ENCODE measurements at places on chromosomes 4 and X.

DNA sequence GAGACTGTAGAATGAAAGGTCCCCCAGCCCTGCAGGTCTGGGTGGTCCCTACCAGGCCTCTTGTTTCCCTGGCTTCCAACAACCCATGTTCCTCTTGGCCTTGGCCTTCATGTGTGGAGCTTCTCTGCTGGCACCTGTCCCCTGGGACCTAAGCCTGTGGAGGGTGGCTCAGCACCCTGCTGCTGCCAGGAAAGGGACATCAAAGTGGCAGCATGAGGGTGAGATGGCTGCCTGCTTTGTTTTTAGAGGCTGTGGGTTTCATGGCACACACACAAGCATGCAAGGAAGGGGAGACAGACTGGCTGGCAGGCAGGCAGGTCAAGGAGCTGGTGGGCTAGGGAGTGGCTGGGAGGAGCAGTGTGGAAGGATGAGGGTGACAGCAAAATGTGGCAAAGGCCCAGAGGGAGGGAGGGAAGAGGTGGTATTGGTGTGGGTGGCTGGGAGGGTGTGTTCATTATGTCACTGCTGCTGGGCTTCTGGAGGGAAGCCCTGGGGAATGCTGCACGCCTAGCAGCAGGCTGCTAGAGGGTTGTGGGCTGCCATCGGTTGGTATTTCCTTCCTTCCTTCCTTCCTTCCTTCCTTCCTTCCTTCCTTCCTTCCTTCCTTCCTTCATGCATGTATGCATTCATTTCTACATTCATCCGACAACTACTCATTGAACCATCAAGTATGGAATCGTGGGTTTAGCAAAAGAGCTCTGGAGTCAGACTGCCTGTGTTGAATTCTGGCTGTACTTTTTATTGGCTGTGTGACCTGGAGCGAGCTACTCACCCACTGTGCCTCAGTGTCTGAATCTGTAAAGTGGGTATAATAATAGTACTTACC lies 128.7 kb upstream of the PJA1 start:
- no peak for DNase-seq

- no peak for DNase-seq
These were observed 235.1 kb downstream of the PPARGC1A start for GRCh38 chr4:23654791-23655190.

DNA sequence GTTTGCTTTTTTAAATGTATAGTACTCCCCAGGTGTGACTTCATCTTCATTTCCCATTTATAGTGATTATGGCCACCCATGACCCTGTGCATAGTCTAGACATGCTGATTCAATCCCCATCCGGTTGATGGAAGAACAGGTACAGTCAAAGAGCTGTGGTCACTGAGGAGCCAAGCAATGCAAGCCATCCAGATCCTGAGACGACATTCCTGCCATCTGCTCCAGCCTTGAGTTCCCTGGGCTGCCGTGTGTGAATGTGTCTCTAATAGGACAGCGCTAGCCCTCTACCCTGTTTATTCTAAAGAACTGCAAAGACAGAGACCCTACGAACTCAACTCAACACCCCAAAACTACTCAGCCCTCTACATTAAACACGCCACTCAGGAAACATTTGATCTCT lies 1.7 kb downstream of the KCNIP4 start:
- no peak for DNase-seq

- no peak for DNase-seq
These were observed 76.3 kb downstream of the FAM184B start for GRCh38 chr4:17705107-17705506.

- DNase-seq = no peak
These were observed at the start of gene NLGN4X for GRCh38 chrX:6228720-6229119. TSS of gene NLGN4X (minus strand) at chrX:6228867. CDS start at chrX:6151466, 77,401 bp downstream.

GRCh38 chr4:186069729-186070128 lies 773 bp downstream of the TLR3 start:
- no peak for DNase-seq

Data from activated CD4-positive, alpha-beta T cell treated with anti-CD3 and anti-CD28 coated beads for 1 hour (primary cell).